Stimulated activated CD8-positive, alpha-beta memory T cell treated with anti-CD3 and anti-CD28 coated beads, Interleukin-12 subunit alpha, Interleukin-12 subunit beta, amount 100 ng/mL, for 1 hour (primary cell): ENCODE measurements at places on chromosomes 3 and 15.

- DNase-seq = no peak
Measured at GRCh38 chr15:53589520-53590057, 169.9 kb downstream of the WDR72 start.

DNA sequence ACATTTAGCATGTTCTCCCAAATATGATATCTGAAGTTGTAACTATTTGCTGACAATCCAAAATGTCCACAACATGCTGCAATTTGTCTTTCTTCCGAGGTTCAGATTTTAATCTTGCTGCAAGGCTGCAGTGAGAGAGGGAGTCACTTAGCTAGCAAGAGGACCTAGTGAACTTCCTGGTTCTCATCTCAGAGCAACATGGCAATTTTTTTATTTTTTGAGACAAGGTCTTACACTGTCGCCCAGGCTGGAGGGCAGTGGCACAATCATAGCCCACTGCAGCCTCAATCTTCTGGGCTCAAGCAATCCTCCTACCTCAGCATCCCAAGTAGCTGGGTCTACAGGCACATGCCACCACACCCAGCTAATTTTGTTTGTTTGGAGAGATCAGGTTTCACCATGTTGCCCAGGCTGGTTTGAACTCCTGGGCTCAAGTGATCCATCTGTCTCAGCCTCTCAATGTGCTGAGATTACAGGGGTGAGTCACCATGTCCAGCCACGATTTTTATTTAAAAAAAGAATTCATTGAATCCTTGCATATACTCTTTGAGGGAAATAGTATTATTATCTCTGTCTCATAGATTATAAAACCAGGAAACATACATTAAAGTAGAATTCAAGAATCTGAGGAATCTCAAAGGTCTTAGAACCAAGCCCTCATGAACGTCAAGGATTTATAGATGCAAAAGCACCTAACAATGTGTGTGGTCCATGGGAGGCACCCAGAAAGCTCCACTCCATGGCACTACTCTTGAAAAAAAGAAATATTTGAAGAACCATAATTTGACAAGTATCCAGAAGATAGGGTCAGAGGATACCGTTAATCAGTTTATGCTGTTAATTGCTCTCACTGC lies 9.1 kb downstream of the HDC start:
- no peak for DNase-seq

DNA sequence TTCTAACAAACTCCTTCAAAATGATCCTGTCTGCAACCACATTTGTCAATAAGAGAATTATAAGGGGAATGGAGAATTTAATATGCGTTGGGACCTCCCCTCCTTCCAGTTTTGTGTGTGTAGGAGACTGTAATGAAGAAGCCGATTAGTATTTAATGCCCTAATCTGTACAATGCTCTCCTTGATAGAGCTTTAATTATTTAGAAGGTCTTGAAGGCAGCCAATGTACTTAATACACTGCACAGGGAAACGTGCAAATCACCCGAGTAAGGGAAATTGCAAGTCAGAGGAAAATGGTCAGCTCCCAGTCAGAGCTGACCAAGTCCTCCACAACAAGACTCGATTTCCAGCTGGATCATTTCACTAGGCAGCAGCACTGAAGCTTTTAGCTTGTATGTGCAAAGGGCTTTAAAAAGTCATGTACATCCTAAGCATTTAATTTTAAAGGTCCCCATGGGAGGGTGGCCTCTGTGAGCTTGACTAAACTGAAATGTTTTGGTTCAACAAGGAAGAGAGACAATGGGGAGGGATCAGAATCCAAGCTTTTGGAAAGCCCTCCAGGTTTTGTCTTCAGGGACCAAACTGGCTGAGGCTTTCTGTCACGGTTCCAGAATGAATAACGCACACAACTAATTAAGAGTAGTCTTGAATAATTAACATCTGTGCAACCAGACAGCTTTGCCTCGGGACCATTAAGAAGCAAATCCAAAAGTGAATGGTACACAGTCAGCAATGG lies 159.8 kb upstream of the MITF start:
- DNase-seq = no peak

- no peak for DNase-seq
Measured at GRCh38 chr3:23256741-23257435, 53.8 kb downstream of the UBE2E2 start.

DNA sequence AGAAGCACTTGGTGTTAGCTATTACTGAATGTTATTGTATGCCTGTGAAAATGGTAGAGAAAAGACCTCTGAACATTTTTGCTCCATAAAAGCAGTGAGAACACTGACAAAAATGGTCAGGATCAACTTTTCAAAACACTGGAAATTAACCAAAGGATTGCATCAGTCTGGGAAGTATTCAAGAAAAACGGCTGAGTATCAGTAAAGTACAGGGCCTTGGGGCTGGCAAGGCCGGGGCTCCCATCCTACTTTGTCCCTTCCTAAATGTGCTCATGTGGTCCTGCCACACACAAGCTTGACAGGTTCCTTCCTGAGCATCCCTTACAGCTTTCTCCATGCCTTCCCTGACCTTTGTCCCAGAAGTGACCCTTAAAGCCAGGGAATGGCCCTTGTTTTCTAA lies 84.0 kb downstream of the CFAP20DC start:
- no peak for DNase-seq

DNA sequence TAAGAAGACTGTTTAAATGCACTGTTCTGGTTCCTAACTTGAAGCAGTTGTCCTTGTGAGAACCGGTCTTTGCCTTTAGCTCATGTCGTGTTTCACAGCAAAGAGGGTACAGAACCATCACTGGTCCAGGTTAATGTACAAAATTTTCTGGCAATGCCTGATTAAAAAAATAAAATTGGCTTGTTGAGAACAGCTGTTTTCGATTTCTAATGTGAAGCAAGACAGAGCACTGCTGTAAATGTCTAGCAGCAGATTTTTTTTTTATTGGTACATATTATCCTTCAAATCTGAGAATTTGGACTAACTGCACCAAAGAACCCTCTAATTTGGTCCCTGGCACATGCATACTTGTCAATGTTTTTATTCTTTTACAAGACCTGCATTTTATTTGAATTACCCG lies 103.3 kb downstream of the STT3B start:
- no peak for DNase-seq

- DNase-seq = no peak
Measured at GRCh38 chr3:6189384-6189783, 671.5 kb upstream of the GRM7 start.

- DNase-seq = no peak
Measured at GRCh38 chr3:142852009-142852408, 36.9 kb downstream of the PCOLCE2 start.

- DNase-seq = no peak
Measured at GRCh38 chr15:96264351-96264798, 66.1 kb upstream of the NR2F2 start.

GRCh38 chr3:182818296-182818978 lies 25.1 kb downstream of the ATP11B start:
- no peak for DNase-seq

DNA sequence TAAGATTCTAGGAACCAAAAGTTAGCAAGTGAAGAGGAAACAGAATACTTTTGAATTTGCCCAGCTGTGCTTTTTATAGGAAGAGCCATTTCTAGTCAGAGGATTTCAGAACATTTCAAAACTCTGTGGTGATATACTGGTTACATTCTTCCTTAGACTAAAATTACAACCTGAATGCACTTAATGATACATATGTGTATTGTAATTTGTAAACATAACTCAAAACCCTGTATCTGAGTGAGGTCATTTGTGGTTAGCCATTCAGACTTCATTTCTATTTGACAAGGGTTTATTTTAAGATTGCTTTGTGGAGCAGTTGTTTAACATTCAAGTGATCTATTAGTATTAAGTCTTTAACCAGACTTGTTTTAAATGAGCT lies 59.4 kb upstream of the TRIM71 start:
- DNase-seq = no peak

GRCh38 chr3:113405180-113405579 lies 36.1 kb downstream of the CFAP44 start:
- no peak for DNase-seq

- DNase-seq = no peak
Measured at GRCh38 chr15:100919481-100920405, 586 bp downstream of the LRRK1 start.

GRCh38 chr3:4139462-4140140 lies 163.6 kb upstream of the SETMAR start:
- DNase-seq = no peak

DNA sequence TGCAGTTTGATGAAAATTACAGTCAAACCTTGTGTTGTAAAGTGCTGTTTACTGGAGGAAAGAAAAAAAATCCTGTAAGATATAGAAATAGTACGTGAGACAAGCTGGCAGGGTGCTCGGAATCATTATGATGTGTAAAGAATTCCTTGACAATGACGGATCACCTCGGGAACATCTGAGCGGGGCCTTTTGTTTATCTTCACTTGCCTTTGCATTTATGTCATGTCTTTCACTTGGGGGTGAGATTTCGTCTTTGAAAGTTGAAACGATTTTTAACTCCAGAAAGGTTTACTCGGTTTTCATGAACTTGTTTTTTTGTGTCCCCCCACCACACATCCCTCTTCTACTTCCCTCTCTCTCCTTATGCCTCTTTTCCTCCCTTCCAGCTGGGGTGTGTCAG lies 128.3 kb upstream of the VEPH1 start:
- no peak for DNase-seq

- DNase-seq = no peak
Measured at GRCh38 chr3:4865714-4866113, 113.5 kb upstream of the BHLHE40 start.

DNA sequence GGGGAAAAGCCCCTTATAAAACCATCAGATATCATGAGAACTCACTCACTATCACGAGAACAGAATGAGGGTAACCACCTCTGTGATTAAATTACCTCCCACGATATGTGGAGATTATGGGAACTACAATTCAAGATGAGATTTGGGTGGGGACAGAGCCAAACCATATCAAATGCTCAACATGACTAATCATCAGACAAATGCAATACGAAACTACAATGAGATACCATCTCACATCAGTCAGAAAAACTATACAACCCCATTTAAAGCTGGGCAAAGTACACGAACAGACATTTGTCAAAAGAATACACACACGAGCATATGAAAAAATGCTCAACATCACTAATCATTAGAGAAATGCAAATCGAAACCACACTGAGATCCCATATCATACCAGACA lies 67.7 kb downstream of the SCAPER start:
- DNase-seq = no peak

DNA sequence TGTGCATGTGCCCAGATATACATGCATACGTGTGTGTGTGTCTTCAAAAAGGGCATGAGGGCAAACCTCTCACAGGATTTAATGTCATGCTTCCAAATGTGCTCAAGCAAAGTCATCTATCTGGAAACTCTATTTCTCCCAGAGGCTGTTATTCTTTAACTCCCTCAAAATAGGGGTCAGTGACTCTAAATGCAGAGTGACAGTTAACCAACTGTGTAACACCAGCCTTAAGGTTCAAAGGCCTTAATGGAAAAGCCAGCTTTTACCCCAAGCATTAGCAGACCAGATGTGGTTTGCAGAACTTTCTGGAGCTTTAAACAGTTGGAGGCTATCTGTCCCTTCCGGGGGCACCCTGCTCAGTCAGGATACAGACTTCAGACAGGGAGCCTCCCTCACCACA lies 70.4 kb upstream of the SLC7A14 start:
- no peak for DNase-seq

GRCh38 chr3:177396733-177397132 lies 199.5 kb upstream of the TBL1XR1 start:
- DNase-seq = no peak

DNA sequence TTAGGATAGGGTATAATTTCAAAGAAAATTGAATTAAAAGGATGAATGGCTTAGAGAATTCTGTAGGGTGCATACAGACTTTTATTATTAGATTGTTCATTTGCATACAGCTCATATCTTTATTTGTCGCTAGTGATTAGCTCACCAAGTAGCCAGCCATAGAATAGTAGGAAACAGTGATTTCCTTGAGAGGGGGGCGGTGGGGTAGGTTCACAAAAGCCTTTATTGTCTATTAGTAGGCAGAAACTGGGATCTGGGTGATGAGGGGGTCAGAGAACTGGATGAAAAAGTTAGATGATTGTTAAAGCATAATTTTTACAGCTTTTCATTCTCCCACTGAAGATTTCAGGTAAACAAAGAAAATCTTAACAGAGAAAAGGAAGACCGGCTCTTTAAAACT lies 77.6 kb upstream of the RAP2B start:
- no peak for DNase-seq

DNA sequence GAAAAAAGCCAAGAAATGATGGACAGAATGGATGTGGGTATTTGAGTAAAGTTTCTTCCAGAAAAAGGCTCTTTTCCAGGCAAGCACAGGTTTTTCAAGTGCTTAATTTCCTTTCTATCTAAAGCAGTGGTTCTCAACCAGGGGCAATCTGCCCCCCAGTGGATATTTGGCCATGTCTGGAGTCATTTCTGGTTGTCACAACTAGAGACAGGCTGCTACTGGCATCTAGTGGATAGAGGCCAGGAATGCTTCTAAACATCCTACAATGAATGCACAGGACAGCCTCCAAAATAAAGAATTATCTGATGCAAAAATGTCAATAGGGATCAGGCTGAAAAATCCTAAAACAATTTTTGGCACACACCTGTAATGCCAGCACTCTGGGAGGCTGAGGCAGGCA lies 23.9 kb downstream of the SEC22C start:
- no peak for DNase-seq

- peak; percentile 3 for DNase-seq
Measured at GRCh38 chr3:197186887-197187588, 111.4 kb downstream of the DLG1 start.

DNA sequence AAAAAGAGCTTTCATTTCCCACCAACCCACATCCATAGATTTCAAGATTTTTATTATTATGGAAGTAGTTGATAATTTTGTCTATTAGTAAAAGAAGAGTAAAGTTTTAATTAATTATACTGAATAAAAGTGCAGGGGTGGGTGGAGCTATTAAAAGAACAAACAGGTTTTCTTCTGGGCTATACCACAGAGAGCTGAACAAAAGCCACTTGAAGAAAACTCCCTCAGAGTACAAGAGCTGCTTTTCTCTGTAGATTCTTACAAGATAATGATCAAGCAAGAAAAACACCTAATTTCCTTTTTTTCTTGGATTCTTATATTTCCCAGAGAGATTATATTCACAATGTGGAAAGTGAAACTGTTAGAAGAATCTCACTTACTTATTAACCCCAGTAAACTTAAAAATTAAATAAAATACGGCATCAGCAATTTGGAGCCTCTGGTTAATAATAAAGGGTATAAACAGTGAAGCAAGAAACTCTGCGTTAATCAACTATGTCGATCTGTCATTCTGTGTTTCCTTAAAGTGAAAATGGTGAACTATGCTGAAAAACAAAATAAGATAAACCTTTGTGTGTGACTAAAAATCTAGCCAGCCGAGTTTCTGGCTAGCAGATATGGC lies 84.9 kb downstream of the THBS1 start:
- DNase-seq = no peak

DNA sequence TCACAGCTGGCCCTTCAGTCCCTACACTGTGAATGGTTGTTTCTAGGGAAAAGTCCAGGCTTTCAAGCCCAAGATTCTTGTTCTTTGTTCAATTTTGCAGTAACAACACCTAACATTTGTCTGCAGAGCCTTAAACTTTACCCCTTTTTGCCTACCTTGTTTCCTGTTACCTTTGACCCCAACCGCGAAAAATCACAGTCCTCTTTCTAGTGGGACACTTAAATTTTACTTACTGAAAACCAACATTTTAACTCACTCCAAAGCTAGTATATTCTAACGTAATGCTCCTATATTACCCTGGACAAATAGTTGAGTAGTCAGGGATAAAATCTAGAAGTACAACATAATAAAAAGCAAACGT lies 649 bp upstream of the PIK3CB start:
- no peak for DNase-seq

GRCh38 chr15:49847423-49848281 lies 226.8 kb downstream of the DTWD1 start:
- no peak for DNase-seq
